ENCODE measurements at places on chromosomes 16 and 17.

GRCh38 chr17:37094391-37094790 is 145.6 kb downstream of the AATF start:
- no peak for DNase-seq

DNA sequence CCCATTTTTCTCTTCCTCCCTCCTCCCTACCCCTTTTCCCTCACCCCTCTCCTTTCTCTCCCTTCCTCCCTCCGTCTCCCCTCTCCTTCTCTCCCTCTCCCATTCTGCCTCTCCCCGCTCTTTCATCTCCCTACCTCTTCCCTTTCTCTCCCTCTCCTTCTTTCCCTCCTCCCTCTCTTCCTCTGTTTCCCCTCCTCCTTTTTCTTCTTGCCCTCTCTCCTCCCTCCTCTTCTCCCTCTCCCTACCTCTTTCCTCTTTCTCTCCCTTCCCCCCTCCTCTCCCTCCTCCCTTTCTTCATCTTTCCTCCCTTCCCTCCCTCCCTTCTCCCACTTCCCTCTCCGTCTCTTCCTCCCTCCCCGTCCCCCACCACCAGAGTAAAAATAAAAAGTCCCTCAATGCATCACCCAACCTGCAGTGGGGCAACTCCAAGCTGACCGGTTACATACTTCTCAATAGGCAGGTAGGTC is 10.4 kb downstream of the CHD9NB start:
- DNase-seq, result no peak

DNA sequence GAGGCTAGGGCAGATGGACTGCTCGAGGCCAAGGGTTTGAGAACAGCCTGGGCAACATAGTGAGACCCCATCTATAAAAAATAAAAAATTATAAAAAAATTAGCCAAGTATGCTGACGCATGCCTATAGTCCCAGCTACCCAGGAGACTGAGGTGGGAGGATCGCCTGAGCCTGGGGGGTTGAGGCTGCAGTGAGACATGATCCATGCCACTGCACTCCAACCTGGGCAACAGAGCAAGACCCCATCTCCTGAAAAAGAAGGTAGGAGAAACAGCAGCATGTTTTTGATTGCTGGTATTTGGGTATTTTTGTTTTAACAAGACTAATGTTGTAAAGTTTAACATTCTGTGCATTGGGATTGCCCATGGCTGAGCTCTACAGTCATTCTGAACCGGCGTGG is 8.9 kb upstream of the DDX19A start:
- DNase-seq, result no peak

DNA sequence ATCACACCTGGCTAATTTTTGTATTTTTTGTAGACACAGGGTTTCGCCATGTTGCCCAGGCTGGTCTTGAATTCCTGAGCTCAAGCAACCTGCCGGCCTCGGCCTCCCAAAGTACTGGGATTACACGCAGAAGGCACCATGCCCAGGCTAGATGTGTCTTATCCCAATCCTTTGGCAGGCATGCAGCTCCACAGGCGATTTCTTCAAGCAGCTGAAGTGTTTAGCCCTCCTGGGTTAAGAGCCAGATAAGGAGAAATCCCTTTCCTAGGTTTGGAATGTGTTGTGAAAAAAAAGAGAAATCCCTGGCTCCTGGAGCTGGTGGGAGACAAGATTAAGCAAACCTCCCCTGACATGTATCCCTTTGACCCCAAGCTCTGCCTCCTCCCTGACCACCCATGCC is 2.1 kb upstream of the NHERF1 start:
- no peak for DNase-seq

DNA sequence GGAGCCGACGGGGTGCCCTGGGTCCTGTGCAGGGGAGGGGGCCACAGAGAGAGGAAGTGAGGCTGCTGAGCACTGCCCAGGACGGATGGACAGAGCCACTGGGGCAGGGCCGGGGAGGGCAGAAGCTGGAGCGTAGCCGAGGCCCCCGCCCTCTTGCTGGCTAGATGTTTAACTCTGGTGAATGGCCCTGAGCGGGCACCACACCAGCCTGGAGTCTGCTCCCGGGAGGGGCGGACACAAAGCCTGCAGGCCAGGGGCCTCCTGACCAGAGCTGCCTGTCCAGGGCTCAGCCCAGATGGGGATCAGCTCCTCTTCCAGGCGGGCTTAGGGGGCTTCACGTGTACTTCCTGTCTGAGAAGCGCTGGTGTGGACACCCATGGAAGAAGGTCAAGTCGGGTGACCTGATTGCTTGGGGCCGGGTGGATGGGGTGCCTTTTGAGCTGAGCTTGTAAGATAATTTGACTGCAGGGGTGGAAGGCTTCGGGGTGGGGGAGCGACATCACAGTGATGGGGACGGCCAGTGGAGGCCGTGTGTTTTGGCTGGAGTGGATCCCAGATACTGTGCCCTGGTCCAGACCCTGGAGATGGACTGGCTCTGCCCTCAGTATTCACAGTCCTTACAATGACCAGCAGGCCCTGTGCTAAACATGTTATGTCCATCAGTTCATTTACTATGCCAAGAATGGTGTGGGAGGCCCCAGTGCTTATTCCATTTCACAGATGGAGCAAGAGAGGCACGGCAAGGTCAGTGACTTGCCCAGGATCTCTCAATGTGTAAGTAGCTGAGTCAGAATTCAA is 33.7 kb upstream of the CIBAR2 start:
- DNase-seq, result no peak

- no peak for DNase-seq
Measured at GRCh38 chr16:55411231-55411630, 67.8 kb upstream of the MMP2 start.

- DNase-seq, result no peak
Measured at GRCh38 chr16:67796099-67796718, 10.2 kb downstream of the RANBP10 start.

GRCh38 chr17:80349151-80349651 is 65.8 kb upstream of the ENDOV start:
- no peak for DNase-seq

- DNase-seq, result no peak
Measured at GRCh38 chr17:1750628-1751027, 8.0 kb downstream of the SERPINF2 start.

GRCh38 chr16:62445909-62446308 is 409.7 kb upstream of the CDH8 start:
- no peak for DNase-seq

DNA sequence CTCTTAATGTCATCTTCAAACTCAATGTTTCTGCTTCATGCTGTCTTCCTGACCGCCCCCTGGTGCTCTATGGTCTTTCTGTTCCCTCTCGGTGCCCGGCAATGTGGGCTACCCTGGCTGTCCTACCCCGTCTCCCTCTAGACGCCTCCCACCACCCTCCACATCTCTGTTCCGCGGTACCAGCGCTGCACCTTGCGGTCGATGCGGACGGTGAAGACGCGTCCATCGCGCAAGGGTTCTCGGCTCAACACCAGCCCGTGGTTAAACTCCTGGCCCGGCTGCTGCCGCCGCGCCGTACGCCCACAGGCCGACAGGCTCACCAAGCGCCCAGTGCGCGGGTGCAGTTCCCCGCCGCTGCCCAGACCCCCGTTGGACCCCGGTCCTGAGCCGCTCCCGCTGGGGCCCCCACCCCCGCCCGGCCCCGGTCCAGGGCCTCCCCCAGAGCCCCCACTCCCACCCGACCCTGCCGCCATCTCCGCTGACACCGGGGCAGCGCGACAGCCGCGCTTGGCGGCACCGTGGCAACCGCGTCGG is at the start of gene NEURL4:
TSS of gene NEURL4 (minus strand) at position 496 of the 534 bp plus-strand sequence. CDS start at position 473, 23 bp downstream.
- no peak for DNase-seq

GRCh38 chr16:54936979-54937670 is 6.5 kb downstream of the IRX5 start:
- DNase-seq, result no peak

DNA sequence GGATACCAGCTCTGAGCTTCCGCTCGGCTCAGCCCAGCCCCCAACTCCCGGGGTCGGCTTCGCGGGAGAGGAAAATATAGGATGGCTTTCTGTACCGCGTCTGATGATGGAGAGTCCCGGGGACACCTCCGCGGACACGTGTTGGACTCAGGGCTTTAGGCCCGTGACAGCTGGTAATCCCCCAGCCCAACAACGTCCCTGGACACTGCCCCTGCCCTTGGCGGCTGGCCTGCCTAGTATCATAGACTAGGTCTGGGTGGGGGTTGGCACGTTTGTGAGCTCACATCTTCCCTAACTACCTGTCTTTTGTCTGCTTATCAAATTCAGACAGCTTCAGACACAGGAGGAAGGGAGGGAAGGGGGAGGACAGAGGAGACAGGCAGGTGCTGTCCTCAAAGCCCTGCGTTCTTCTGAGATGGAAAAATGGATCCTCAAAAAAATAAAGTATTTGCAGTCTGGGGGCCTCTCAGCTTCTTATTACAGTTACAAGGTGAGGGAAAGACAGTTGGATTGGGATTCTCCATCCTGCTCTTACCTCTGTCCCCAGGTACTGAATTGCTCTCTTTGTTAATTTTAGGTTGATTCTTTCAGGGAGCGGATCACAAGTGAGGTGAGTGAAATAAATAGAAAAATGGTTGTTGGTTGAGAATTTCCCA is 698 bp downstream of the PSME3 start:
- no peak for DNase-seq

- no peak for DNase-seq
Measured at GRCh38 chr17:17648762-17649161, 32.5 kb upstream of the RAI1 start.

DNA sequence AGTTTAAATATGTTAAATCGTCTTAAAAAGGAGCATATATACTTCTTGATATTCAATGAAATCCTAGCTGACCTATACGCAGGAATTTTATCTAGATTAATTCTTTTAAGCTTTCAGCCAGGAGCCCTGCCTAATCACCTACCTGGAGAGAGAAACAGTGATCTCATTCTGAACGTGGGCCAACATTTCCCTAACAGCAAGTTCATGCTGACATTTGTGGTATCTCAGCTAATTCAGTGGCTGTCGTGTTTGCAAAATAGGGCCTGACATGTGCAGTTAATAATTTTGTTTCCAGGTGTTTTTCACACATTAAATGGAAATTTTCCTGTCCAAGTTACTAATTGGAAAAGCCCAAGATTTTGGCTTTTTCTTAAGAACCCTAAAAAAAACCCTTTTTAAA is 17.4 kb downstream of the KRT24 start:
- no peak for DNase-seq

GRCh38 chr17:49708515-49709183 is 885 bp upstream of the SLC35B1 start:
- DNase-seq, result no peak

GRCh38 chr17:39660397-39661385 is 4.5 kb upstream of the TCAP start:
- no peak for DNase-seq

GRCh38 chr16:79284766-79285165 is 315.8 kb downstream of the MAF start:
- no peak for DNase-seq

- DNase-seq, result no peak
Measured at GRCh38 chr16:10033556-10033955, 148.7 kb downstream of the GRIN2A start.

DNA sequence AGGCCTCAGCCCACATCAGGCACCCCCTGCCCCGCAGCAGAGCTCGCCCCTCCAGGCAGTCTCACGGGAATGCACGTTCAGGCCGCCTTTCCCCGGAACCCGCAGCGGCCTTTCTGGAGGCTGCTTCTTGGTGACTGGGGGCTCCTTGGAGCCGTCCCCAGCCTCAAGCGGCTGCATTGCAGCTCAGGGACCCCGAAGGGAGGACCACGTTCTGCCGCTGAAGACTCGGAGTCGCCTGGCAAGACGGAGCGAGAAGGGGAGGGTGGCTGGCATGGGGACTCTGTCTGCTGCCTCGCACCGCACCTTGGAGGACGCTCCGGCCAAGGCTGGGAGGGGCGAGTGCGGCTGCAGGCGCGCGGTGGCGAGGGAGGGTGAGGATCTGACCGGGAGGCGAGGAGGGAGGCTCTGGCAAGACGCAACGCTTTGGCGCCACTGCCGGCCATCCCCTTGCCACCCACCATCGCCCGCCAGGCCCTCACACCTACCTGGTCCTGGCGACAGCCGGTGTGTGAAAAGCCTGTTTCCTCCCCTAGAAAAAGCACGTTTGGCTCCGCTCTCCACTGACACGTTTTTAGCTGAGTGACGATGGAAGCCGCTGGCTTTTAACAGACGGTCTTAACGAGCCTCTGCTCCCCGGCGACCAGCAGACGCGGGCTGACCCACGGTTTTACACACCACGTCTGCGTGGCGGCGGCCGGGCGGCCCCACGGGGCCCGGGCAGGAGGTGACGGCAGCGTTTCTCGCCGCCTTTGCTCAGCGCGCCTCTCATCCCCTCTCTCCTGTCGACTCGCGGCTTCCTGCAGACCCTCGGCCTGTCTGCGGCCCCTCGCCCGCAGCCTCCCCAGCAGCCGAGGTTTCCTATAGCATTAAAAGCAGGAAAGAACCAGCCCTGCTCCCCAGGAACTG is 16.7 kb upstream of the GNG13 start:
- no peak for DNase-seq

- DNase-seq, result no peak
Measured at GRCh38 chr17:58783380-58783779, 27.7 kb downstream of the PPM1E start.

- no peak for DNase-seq
Measured at GRCh38 chr16:14109077-14109775, 38.1 kb downstream of the MRTFB start.

- no peak for DNase-seq
Measured at GRCh38 chr16:22352723-22353122, 21.7 kb downstream of the CDR2 start.

- DNase-seq, result no peak
Measured at GRCh38 chr17:82447876-82448275, 2.7 kb downstream of the CYBC1 start.

GRCh38 chr17:56119191-56119590 is 34.1 kb upstream of the ANKFN1 start:
- DNase-seq, result no peak

DNA sequence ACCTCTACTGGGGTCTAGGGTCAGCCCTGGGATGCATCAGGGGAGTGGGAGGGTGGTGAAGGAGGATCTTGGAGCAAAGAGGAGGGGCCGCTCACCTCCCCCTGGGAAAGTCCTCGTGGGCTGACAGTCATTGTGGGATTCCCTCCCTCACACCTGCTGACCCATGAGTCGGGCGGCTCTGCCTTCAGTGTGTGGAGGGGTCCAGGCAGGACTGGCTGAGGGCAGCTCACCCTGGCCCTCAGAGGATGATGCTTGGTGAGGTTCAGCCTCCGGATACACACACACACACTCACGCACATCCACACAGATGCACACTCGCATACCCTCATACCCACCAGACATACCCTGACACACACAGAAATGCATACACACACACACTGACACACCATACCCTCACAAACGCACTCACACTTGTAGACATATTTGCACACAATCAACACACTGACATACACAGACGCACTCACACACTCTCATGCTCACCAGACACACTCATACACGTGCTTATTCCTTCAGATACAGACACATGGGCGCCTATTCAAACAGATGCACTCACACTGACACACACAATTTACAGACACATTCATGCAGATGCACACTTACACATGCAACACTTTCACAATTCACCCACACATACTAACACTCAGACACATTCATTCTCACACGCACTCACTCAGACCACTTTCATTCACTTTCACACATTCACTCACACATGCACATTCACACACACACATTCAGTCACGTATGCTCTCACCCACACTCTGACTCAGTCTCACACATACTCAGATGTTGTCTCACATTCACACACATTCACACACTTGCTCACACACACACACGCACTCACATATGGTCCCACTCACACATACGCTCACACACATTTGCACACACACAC is 105.1 kb upstream of the RPL38 start:
- DNase-seq, result no peak

All from bone marrow (tissue), 2 donors.